ENCODE measurements at places on chromosomes 6 and 20.

DNA sequence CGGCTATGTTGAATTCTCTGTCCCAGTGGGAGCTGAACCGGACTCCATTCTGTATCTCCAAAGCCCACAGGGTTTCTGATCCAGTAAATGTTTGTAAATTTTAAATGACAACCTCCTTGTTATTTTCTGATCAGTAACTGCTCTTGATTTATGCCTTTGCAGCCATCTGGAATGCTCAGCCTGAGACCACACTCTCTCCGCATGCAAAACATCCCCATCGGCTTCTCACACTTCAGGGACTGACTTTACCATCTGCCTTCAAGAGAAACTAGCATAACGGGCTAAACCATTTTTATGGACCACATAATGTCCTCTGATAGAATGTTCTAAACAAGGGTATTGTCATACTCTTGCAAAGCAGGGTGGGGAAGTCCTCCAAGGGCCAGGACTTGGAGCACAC is 94.5 kb upstream of the FOXQ1 start:
- no peak for DNase-seq

- peak; percentile 57 for DNase-seq
These were observed 100.4 kb upstream of the MLN start for GRCh38 chr6:33904050-33904746.

DNA sequence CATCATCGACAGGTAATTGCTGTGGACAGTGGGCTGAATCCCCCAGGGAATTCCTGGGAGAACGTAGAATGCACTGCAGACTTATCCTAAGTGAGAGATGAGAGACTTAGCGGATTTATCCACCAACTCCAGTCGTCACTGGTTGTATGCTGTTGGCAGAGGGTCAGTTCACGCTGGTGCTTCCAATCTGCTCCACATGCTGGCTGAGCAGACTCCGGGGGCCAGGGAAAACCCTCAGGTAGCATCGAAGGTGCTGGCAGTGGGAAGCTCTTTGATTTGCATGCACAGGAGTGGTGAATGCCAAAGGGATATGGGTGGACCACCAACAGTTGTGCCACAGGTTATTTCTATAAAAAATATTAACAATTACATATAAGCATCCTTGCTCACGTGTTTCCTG is 20.2 kb downstream of the TTLL9 start:
- DNase-seq: no peak

DNA sequence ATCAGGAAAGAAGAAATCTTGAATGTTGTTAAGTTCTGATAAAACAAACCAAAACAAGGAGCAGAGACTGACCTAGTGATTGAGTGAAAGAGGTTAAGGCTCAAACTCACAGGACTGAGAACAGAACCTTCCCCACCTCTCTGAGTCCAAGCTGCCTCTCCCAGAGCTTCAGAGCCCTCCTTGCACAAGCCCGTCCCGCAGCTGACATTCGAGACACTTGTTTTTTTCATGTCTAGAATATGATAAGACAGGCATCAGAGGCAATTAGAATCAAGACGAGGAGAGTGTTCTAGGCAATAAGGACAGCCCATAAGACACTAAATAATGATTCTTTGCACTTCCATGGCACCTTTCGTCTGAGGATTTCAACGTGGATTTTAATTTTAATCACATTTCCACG is 140.6 kb downstream of the PXDC1 start:
- DNase-seq: no peak

GRCh38 chr20:39857187-39857586 is 831.8 kb downstream of the MAFB start:
- DNase-seq: no peak

Data from effector memory CD4-positive, alpha-beta T cell (primary cell).